ENCODE measurements at places on chromosomes 3 and 15.

DNA sequence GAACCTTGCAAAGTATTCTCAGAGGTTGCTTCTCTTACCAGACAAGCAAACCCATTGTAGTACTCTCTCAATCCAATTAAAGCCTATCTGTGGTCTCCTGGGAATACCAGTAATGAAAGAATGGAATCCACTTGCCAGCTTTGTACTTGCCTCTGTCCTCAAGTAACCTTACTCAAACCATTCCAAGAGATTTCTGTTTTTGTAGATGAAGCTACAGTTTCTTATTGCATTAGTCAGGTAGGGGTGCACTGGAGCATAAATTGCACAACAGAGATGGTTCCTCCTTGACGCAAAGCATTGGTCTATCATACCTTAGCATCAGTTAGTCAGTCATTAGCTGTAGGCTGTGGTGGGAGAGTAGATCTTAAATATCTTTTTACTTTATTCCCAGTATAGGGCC lies 52.9 kb downstream of the BTLA start:
- DNase-seq, result no peak

DNA sequence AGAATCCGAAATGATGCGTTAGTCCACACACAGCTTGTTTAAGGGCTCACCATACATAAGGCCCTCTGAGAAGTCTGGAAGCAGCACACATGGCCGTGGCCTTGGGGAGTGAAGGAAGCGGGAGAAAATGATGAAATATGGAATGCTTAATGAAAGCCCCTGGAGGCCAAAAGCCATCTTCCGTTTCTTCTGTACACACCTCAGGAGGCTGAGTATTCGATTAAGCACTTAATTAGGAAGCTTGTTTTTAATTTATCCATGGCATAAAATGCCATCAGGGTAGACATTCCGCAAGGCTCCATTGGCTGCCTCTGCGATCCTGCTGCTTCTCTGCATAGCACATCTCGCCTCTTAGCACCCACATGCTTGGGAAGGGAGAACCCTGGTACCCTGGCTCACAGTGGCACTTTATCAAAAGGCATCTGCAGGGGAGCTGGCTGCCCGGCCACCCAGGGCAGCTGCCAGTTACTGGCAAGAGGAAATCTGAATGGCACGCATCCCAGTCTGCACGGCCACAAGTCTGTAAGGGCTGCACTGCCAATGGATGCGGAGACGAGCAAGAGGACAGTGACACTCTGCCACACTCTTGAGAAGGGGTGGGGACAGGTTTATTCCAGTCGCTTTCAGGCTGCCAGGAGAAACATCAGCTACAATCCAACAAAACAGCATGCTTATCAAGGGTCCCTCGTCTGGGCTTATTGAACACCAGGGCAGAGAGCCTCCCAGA lies 356.2 kb downstream of the OCA2 start:
- DNase-seq, result no peak

DNA sequence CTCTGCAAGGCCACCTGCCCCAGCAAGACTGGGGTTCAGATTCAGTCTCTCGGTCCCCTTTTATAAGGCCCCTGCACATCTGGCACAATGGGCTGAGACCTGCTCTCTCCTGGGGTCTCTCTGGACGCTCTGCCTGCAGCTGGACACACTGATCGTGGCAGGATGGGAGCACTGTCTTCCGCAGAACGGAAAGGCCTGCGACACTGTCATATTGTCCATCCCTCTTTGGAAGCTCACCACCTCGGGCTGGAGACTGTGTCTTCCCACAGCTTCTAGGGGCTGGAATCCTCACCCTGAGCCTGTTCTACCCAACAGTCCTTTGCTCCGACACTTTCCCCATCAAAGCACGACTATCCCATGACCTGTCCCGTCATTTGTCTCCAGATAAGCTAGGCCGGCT lies 11.5 kb upstream of the IGDCC4 start:
- DNase-seq, result no peak

DNA sequence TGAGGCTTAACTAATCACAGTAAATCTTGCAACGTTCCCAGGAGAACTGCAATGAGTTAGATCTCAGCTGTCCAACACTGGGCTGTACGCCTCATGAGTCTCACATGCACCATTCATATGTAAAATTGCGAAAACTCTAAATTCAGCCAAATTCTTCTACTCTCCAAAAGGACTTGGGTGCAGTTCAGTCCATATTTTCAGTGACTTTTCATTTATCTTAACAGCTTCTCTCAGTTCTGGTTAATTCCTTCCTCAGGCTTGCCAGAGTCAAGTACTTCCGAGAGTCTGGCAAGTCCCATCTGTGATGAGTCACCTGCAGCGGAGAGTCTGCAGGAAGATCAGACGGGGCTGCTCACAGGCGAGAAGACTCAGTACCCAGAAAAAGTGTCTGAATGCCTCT lies 11.5 kb downstream of the CCDC80 start:
- no peak for DNase-seq

- DNase-seq, result no peak
Observed at GRCh38 chr15:45187578-45187893, 230 bp downstream of the SHF start.

GRCh38 chr3:151916781-151917180 lies 43.3 kb downstream of the SUCNR1 start:
- no peak for DNase-seq

- no peak for DNase-seq
Observed at GRCh38 chr15:32096916-32097617, 66.8 kb downstream of the CHRNA7 start.

DNA sequence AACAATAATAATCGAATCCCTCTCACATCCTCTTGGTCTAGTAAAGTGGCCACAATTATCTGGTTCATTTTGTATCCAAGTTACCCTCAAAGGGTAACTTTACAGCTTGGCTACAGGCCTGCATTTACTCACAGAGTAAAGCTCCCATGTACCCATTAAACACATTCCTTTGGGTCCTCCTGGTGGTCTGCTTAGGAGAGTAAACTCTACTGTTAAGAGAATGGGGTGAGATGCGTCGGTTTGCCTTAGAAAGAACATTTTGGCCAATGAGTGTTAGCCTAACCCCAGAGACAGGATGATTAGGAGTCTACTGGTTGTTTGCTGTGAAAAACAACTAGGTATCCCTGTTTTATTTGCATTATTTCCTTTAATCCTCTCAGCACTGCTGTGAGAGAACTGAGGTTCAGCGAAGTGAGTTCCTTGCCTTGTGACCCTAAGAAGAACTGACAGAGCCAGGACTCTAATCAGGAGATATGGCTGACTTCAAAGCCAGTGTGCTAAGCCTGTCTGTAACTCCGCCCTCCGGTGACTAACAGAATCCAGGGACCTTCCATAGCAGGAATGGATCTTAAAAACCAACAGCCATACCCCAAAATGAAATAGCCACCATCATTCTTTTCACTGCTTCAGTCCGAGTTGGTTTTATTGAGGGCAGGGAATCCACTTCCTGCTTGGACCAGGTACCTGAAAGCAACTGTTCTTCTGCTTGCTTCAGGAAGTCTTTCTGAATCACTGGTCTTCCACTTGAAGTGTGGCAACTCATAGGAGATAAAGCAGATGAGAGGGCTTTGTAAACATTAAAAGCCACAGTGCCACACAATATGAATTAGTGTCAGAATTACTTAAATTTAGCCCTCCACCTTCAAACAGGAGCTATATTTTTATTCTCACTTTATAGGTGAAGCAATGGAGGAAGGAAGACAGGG lies 317.3 kb upstream of the WNT5A start:
- no peak for DNase-seq

GRCh38 chr3:49173116-49173791 lies 1.9 kb downstream of the KLHDC8B start:
- DNase-seq, result no peak

GRCh38 chr3:25849091-25849490 lies 59.2 kb downstream of the OXSM start:
- DNase-seq, result no peak

- DNase-seq, result no peak
Observed at GRCh38 chr3:195187609-195188425, 83.1 kb downstream of the XXYLT1 start.

DNA sequence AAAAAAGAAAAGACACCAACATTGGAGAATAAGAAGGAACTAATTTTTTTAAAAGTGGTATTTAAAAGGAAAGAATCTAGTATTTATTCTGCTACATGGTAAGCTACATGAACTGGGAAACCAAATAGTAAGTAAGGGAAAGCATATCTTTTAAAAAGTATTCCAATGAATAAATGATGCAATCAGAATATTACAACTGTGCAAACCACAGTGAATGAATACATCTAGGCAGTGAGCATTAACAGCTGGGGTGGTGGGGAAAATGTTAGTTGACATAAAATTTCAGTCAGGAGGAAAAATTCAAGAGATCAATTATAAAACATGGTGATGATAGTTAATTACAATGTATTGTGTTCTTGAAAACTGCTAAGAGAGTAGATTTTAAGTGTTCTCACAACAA lies 16.9 kb downstream of the ICE2 start:
- no peak for DNase-seq

- peak; percentile 90 for DNase-seq
Observed at GRCh38 chr3:184320104-184320445, 5.7 kb downstream of the EIF4G1 start.

DNA sequence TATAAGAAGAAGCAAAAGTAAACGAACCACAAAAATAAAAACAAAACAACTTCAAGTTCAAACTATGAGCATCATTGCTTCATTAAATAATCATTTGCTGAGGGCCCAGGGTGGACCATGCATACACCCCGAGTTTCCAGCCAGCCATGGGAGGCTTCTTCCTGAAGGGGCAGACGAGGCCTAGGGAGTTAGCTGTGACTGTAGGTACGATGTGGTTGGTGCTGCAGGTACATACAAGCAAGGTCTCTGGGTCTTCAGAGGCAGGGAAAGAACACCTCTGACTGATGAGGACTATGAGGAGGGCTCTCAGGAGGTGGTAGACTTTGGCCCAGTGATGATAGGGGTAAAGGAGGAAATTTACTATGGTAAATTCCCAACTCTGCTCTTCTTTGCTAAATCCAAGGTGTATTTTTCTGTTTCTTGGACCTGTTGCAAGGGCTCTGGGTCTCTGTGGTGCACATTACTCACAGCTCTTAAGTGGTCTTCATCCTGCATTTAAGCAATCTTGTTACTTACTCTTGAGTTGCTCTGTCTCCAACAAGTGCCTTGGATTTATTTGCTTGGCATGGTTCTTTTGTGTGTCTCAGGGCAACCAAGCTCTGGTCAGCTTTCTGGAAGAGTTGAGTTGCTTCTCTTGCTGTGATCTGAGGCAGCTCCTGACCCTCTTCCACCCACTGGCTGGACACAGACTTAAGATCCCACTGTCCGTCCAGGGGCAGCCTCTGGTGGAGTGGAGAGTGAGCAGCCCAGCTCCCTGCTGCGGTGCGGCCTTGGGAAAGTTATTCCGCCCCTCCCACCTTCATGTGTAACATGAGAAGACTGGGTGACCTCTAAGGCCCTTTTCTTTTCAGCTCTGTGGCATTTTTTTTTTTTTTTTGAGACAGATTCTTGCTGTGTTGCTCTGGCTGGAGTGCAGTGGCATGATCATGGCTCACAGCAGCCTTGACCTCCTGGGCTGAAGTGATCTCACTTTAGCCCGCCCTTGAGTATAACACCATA lies 56.1 kb upstream of the KIF23 start:
- no peak for DNase-seq

DNA sequence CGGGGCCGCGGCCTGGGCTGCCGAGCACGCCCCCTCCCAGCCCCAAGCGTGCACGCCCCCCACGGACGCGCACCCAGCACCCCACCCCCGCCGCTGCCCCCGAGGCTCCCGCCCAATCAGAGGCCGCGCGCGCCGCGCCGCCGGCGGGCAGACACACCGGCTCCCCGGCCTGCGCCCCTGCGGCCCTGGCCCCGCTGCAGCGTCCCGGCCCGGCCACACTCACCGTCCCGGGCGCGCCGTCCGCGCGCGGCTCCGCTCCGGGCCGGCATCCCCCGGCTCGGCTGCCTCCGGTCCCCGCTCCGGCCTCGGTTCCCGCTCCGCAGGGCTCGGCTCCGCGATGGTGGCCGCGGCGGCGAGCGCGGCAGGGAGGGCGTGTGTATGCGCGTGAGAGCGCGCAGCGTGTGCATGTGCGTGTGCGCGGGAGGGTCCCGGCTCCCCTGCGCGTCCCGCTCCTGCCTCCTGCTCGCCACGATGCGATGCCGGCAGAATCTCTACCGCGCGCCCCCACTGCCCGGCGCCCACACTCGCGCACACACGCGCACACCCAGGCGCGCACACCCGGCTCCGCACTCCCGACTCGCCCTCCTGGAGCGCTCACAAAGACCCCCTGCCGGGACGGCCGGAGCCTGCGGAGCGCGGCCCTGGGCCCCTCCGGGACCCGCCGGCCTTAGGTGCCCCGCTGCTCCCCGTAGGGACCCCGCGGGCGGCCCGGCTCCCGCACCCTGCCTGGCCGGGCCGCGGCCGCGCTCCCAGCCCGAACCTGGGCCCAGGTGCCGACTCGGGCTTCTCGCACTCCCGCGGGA lies 186.5 kb upstream of the LINGO1 start:
- no peak for DNase-seq

DNA sequence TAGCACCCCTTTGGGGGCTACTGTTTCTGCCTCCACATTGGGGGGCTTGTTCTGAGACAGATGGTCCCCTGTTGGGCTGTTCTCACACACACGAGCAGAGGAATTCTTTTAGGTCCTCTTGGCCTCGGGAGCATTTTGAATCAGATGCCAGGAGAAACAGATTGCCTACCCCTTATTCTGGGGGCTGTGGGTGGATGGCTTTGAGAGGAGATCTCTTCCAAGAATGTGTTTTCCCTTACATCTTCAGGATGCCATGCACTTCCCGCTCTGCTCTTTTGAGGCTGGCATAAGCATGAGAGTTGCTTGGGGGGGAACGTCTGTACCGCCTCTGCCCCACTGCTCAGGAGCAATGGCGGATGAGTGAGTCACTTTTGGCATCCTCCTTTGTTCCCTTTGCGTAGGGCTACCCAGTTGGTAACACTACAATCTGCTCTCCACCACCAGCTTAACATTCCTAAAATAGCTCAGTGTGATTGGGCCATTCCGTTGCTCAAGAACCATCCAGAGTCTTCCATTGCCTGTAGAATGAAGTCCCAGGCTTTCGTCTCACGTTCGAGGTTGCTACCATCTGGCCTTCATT lies 154.4 kb downstream of the RPLP1 start:
- DNase-seq, result no peak

DNA sequence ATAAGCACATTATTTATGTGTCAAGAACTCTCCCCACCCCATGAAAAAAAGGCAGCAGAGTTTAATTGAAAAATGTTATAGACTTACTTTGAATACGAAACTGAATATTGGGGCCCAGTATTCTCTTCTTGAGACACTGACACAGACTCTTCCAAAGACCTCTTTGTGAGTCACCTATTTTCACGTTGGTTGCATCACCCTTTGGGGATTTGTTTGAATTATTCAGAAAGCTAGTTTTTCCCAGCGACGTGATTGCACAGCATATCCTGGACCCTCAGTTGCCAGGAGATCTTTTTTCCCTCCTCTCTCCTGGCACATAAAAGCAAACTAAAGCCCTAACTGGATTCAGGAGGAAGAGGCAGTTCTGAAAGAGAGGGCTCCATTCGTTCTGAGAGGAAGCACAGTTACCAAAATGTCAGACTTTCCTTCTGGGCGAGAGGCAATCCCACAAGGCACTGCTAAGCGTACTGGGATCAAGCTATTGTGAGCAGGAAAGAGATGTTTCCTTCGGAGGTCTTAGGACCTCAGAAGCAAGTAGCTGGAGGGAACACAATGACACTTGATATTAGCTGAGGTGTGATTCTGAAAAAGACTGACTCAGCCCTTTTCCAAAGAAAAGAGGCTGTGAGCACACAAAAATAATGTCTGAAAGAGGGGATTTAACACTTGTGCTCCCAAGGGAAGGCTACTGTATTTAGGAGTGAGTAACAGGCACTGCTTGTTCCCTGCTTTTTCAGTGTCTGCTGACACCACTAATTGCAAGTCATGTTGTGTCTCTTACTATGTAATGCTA lies 65.8 kb upstream of the CADPS start:
- DNase-seq, result no peak
